ENCODE measurements at places on chromosomes 13 and 19.
A peak's percentile ranks its signal among the peaks of the same experiment; 100 is the strongest.

GRCh38 chr19:18417250-18418028, 1.8 kb upstream of the SSBP4 start:
- DNase-seq: peak; percentile 92

DNA sequence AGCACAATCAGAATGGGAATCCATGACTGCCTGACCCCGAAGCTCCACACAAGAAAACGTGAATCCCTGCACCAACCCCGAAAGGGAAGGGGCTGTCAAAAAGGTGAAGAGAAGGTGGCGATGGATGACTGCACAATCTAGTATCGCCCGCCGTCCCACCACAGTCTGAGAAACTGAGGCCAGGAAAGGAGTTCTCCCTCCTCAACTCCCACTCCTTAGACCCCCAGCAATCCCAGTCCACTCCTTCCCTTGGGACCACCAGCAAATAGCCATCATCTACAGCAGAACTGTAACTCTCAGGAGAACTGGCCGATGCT, 451 bp downstream of the NOSIP start:
- no peak for DNase-seq

DNA sequence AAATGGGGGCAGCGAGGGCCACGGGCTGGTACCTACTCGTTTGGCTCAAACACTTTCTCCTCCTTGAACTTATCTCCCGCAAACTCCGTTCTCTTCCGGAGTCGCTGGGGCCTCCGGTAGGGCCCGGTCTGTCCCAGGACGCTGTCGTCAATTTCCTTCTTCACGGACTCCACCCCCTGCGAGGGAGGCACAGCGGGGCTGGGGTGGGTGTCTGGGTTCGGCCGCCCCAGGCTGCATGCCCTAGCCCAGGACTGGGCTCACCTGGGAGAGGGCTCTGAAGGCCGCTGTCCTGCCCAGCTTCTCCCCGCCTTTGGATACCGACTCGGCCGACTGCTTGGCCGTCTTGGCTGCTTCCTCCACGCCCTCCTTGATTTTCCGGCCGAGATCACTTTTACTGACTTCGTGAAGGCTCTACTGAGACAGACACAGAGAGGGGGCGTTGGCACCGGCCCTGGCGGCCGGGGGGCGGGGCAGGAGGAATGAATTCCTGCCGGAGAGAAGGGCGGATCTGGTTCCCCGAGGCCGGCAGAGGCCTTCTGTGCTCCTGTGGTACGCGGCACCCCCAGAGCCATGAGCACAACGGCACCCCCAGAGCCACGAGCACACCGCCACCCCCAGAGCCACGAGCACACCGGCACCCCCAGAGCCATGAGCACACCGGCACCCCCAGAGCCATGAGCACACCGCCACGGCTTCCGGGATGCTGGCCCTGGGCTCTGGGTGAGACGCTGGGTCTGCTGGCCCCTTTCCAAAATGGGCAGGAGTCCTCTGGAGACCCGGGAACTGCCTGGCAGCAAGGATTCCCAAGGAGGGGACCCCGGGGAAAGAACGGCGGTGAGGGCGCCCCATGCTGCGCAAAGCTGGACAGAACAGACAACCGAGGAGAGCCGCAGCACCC, 8.1 kb upstream of the CTXN1 start:
- no peak for DNase-seq

GRCh38 chr13:24922387-24922744, 158.4 kb downstream of the RNF17 start:
- DNase-seq: peak; percentile 6

- DNase-seq: no peak
These were observed 5.4 kb upstream of the UBE2M start for GRCh38 chr19:58563823-58564222.

GRCh38 chr13:52599037-52599847, 43.0 kb upstream of the HNRNPA1L2 start:
- DNase-seq: peak; percentile 25

GRCh38 chr13:104372095-104372655, 1306.0 kb upstream of the SLC10A2 start:
- DNase-seq: peak; percentile 9

DNA sequence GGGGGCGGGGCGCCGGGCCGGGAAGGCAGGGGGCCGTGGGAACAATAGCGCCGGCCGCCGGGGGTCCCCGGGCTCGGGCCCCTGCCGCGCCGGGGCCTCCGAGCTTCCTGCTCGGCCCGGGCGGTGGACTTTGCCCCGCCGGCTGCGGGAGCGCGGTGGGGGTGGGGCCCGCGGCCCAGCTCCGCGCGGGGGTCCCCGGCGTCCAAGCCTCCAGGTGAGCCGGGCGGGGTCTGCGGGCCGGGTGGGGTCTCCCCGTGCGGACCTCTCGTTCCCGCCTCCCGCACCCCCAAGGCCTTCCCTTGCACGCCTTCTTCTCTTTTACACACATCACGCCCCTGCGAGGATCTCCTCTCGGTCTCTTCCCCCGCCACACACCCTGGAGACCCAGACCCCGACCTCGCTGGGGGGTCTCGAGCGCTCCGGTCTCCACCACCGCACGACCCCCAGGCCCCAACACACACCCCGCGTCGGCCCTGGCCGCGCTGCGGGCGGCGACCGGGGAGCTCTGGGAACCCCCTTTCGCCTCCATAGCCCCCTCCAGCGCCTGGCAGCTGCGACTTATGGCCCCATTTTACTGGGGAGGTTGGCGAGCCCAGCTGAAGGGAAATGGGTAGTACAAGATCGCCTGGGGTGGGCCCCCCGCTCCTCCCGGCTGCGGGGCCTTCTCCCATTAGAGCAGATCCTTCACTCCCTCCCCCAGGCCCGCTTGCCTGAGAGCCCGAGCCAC, 711 bp downstream of the CAMSAP3 start:
- DNase-seq: no peak

GRCh38 chr19:46915386-46915785, 54.6 kb downstream of the ARHGAP35 start:
- DNase-seq: no peak

- no peak for DNase-seq
These were observed 92.6 kb downstream of the MIPEP start for GRCh38 chr13:23796551-23796950.

GRCh38 chr19:31223740-31224534, 125.3 kb downstream of the TSHZ3 start:
- peak; percentile 94 for DNase-seq

- DNase-seq: peak; percentile 100
These were observed 3.0 kb upstream of the ZFP36 start for GRCh38 chr19:39403331-39404312.

DNA sequence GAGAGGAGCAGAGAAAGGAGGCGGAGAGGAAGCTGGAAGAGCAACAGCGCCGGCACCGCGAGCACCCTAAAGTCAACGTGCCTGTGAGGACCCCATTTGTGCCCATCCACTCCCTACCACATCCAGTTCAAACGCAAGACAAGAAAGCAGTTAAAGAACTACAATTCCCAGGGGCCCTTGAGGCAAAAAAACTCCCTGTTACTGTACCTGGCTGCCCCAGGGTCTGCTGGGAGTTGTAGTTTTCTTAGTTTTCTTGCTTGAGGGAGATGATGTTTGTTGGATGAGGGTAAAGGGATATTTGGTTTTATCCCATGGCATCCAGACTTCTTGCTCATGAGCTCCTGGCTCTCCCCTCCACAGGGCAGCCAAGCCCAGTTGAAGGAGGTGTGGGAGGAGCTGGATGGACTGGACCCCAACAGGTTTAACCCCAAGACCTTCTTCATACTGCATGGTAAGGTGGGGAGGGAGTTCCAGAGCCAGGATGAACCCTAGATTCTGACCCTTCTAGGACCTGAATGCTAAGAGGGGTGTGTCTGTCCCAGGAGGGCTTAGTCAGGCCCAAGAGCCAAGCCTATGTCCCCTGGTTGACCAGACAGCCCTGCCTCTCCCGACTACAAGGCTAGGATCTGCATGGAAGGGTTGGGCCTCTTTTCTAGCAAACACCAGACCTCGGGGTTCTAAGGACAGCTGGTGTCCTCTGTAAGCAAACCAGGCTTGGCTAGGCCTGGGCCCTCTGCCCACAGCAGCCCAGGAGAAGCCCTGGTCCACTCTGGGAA, 13.2 kb downstream of the NUCB1 start:
- DNase-seq: no peak

GRCh38 chr19:41566001-41566400, 10.0 kb upstream of the CEACAM21 start:
- DNase-seq: no peak

DNA sequence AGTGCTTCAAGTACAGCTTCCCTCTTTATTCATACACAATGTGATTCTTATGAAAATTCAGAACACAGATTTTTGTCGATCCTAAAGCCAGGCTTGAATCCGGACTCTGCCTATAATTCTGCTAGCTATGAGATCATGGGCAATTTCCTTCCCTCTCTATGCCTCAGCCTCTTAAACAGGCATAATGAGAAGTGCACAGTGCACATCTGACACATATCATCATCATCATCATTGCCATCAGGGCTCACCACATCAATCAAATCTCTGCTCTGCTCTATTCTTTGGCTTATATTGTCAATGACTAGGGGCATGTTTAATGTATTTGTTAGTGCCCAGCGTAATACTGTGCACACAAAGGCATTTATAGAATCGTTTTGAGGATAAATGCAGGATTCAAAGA, 269.1 kb downstream of the ABCC4 start:
- no peak for DNase-seq

DNA sequence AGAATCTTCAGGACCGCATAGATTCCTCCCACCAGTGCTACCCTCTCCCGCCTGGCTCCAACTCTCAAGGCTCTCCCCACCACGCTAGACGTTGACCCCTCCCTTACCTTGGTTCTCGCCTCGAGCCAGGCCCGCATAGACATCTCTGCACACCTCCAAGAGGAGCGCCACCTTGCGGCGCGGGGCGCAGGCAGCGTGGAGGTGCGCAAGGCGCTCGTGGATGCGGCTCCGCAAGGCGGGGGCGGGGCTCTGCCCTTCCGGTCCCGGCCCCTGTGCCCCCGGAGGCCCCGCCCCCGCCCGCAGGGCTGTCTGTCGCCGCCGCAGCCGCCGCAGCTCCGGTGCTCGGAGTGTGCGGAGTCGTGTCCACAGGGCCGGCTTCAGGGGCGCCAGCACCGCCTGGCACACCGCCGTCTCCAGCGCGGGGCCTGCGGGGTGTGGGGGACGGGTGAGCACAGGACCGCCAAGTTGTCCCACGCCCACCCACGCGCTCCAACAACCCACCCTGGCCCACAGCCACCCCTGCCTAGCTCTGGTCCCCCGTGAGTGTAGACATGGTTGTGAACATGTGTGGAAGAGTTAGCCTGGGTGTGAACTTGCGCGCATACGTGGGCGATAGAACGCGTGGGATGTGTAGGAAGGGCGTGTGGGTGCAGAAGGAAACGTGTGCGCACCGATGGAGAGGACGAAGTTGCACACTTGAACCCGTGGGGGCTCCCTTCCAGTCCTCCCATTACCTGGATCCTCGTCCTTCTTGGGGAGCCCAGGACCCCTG, 8.1 kb downstream of the RINL start:
- peak; percentile 68 for DNase-seq

DNA sequence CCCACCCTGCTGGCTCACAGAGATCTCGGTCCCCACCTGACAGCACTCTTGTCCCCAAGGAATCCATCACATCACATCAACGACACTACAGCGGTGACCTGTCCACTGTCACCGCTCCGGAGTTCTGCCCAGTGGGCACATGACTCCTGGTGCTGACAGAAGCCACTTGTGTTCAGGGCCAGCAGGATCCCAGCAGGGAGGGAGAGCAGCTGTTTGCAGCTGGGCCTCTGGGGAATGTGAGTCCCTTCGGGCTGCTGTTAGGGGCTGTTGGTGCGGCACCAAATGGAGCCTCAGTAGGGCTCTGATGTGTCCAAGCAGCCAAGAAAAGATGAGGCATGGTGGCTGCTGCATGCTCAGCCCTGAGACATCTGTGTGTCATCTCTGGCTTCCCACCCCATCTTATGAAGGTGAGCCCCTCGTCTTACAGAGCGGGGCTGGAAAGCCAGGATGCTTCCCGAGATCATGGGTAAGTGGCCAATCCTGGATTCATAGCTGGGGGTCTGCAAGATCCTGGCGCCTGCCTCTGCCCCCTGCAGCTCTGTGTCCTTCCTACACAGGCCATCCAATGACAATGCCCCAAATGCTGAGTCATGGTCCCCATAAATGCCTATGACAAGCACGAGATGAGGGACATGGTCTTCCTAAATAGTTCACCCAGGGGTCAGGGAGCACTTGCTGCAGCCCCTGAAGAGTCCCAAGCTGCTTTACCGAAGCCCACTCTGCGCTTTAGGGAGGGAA, 56.0 kb downstream of the F2RL3 start:
- no peak for DNase-seq

DNA sequence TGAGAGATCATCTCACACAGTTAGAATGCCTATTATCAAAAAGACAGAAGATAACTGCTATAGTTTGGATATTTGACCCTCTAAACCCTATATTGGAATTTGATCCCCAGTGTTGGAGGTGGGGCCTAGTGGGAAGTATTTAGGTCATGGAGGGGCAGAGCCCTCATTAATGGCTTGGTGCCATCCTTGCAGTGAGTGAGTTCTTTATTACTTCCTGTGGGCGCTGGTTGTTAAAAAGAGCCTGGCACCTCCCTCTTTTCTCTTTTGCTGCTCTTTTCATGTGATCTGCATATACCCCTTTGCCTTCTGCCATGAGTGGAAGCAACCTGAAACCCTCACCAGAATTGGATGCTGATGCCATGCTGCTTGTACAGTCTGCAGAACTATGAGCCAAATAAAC, 66.8 kb downstream of the TDRD3 start:
- DNase-seq: peak; percentile 4

- peak; percentile 69 for DNase-seq
These were observed 41.2 kb downstream of the NFIX start for GRCh38 chr19:13036366-13036976.

DNA sequence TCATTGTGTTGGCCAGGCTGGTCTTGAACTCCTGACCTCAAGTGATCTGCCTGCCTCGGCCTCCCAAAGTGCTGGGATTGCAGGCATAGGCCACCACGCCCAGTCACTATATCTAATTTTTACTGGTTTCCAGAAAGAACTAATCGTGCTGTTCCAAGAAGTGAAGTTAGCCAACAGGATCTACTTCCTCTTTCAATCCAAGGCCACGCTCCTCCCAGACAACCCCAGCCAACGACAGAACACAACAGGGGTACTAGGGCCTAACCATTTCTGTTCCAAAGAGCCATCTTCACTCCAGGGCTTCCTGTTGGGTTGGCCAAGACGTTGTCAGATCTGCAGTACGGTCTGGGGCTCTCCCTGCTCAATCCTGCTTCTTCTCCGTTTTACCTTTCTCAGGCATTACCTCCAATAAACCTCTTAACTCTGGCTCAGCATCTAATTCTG, 7.0 kb upstream of the LSM14A start:
- DNase-seq: no peak

- no peak for DNase-seq
These were observed 158.7 kb downstream of the VWA8 start for GRCh38 chr13:41802043-41802683.
